ENCODE measurements at places on chromosomes 6 and 20. TPM values are rescaled to one million over a fixed set of nuclear protein-coding genes. Genes with fewer than 3 reads are reported as not detected.

DNA sequence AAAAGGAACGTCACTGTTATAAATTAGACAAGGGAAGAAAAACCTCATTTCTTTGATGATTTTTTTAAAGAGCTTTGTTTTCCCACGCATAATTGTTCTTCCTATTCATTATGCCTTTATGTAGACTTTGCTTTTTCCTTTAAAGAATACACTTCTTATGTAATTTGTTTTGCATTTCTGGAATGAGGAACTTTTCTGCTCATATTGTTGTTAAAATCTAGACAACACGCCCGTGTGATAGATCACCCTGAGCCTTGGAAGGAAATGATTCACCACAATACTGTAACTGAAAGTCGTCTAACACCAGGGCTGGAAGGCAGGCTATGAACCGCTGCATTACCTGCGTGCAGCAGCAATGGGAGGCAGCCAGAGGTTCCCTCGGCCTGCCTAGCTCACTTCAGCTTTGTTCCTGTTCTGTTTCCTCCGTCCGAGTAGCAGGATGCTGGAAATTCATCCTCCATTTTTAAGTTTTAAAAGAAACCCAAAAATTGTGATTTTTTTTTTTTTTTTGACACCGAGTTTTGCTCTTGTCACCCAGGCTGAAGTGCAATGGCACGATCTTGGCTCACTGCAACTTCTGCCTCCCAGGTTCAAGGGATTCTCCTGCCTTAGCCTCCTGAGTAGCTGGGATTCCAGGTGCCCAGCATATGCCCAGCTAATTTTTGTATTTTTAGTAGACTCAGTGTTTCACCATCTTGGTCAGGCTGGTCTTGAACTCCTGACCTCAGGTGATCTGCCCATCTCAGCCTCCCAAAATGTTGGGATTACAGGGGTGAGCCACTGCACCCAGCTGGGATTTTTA is 49.6 kb upstream of the ZNF217 start:
- peak; percentile 87 for DNase-seq

DNA sequence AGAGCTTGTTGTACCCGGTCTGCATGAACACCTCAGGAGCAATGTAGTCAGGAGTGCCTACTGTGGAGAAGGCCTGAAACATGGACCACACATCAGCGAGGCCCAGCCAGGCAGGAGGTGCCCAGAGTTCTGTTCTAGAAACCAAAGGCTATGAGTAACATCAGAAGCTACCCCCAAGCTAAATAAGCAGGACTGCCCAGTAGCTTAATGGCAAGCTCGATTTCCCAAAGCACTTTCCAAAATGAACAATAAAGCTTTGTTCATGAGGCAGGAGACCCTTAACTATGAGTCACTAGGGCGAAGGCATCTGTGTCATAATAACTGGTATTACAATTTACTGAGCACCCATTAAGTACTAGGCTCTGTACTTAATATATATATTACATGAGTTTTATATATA is 47.4 kb downstream of the STK38 start:
- DNase-seq = no peak

GRCh38 chr6:49855221-49855620 is 11.1 kb downstream of the CRISP1 start:
- no peak for DNase-seq

GRCh38 chr6:158645064-158646022 is 800 bp upstream of the DYNLT1 start:
- DNase-seq = no peak

- DNase-seq = no peak
Observed at GRCh38 chr6:146211646-146212045, 182.8 kb downstream of the GRM1 start.

DNA sequence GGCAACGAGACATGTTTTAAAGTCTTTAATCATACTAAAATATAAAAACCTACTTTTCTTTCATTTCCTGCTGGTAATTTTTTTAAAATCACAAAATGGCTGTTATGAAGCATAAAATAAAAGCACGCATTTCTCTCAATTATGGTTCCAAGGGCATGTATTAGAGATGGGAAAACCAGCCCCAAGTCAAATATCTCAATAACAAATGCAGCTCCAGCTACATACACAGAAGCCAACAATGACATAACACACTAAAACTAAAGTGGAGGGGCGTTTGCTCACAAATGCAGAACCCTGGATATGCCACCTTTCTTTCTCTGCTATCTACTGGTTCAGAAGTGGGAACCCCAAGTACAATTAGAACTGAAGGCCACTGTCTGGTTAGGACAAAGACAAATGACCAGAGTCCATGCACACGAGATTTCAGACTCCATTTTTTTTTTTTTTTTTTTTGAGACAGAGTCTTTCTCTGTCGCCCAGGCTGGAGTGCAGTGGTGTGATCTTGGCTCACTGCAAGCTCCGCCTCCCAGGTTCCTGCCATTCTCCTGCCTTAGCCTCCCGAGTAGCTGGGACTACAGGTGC is 27.8 kb downstream of the EZR start:
- DNase-seq = no peak

DNA sequence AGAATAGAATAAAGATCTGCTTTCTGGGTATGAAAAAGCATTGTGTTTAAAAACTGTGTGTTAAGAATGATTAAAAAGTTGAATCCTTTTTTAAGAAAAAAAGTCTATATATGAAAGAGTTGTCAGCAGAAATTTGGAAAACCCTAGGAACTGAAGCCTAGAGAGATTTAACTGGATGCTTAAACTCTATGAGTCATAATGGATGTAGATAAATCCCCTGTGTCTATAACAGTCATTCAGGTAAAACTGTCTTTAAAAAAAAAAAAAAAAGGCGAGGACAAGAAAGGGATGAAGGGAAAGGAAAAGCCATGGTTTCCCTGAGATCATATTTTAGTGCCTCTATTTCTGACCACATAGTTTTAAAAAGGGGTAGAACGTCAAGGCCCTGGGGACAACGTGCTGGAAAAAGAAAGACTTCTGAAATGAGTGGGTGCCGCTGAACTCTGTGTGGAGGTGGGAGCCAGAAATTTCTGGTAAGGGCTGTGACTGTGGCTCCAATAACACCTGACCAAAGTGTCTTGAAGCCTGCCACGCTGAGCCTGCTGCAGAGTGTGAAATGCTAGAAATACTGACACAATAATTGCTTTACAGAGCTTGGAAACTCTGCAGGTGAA is 302.6 kb upstream of the ARID1B start:
- DNase-seq = no peak

GRCh38 chr6:124888581-124889371 is 73.5 kb upstream of the RNF217 start:
- DNase-seq = no peak

- no peak for DNase-seq
Observed at GRCh38 chr6:15945593-15946159, 183.2 kb upstream of the MYLIP start.

DNA sequence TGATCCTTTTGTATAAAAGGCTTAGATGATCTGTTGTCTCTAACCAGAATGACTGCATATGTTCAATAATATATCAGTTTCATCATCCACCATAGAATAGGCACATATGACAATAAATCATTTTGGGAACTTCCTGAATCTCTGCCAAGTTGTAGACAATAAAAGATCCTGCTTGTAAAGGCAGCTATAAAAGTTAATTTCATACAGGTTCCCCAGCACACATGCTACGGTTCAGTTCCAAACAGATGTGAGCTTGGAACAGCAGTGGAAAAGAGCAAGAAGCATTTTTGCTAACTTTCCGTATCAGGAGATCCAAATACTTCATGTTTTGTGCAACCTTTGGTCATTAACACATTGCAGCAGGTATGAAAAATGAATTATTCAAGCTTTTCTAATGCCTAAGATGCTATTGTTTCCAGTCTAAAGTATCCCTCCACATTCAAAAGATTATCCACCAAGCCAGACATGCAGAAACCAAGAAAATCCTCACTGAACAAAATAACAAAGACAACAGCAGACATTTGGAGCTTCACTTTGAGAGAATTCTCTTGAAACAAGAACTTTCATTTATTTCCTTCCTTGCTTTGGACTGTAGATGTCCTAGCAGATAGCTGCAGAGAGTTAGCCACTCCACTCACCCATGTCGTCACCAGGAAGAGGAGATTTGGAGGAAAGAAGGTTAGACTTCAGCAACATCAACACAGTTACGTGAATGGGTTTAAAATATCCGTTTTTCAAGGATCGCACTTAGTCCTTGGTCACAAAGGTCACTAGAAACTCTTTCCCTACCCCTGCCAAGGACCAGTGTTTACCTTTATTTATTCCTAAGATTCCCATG is 453.5 kb upstream of the JARID2 start:
- no peak for DNase-seq

GRCh38 chr6:161242779-161243693 is 30.8 kb downstream of the AGPAT4 start:
- DNase-seq = peak; percentile 85

Gene ADGRG6
- 0.05 TPM for total RNA-seq

Gene TPBG
- total RNA-seq = not detected

Gene STMND1
- not detected for total RNA-seq

Gene BMP7
- total RNA-seq = not detected

Gene LPIN3
- not detected for total RNA-seq

Gene MYB
- 3.5 TPM for total RNA-seq

Gene PROCR
- total RNA-seq = 6.4 TPM

Gene SAMD5
- not detected for total RNA-seq

Gene KCNK16
- not detected for total RNA-seq

Data from natural killer cell (primary cell).